ENCODE measurements at places on chromosomes 2 and 18. TPM values are rescaled to one million over a fixed set of nuclear protein-coding genes. Genes with fewer than 3 reads are reported as not detected.
A peak's percentile ranks its signal among the peaks of the same experiment; 100 is the strongest.

GRCh38 chr18:11719621-11720020 is 30.6 kb downstream of the GNAL start:
- no peak for DNase-seq

The SAG gene
- total RNA-seq = not detected

The PLCD4 gene
- total RNA-seq = 2.0 TPM

DNA sequence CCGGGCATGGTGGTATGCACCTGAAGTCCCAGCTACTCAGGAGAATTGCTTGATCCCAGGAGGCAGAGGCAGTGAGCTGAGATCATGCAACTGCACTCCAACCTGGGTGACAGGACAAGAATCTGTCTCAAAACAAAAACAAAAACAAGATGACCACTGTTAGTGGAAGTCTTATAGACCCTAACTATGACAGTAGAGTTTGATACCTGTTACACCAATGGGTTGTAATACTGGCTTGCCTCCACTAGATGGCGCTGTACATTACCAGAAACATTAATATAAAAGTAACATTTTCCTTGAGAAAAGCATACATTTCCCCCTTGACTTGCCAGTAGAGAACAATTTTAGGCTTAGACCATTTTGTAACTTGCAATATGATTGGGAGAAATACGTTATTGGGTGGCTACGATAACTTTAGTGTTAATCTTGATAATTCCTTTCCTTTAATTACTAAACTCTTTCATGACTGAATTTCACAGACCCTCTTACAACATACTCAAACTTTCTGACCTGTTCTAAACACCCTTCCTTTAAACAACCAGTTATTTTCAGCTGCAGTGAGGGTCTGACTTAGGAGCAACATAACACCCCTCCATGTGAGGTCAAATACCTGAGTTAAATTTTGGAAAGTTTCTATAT is 19.5 kb downstream of the SLC25A52 start:
- DNase-seq = peak; percentile 36

DNA sequence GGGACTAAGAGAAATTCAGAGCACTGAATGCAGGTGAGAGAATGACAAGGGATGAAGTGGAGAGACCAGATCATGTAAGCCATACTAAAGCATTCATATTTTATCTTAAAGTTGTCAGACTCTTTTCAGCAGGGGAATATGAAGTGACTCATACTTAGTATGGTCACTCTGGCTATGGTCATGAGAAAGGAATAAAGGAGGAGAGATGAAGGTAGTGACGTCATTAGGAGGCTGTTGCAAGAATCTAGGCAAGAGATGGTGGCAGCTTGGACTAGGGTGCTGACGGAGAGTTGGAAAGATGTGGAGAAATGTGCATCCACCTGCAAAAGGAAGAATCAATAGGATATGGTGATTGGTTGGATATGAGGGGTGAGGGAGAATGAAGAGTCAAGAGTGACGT is 203.2 kb upstream of the ACVR2A start:
- peak; percentile 17 for DNase-seq

GRCh38 chr2:202965810-202966460 is 48.7 kb upstream of the NBEAL1 start:
- DNase-seq = peak; percentile 63

- no peak for DNase-seq
These were observed 107.2 kb upstream of the SMAD2 start for GRCh38 chr18:48037481-48038271.

DNA sequence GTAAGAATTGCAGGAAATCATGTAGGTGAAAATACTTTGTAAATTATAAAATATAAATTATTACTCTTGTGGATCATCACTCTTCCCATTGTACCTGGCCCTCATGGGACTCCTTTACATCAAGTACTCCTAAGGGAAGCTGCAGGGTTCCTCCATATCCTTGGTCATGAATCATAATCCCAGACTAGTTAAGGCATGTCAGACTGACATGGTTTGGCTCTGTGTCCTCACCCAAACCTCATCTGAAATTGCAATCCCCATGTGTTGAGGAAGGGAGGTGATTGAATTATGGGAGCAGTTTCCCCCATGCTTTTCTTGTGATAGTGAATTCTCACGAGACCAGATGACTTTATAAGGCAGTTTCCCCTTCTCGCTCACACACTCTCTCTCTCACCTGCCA is 77.1 kb downstream of the CMPK2 start:
- DNase-seq = no peak

DNA sequence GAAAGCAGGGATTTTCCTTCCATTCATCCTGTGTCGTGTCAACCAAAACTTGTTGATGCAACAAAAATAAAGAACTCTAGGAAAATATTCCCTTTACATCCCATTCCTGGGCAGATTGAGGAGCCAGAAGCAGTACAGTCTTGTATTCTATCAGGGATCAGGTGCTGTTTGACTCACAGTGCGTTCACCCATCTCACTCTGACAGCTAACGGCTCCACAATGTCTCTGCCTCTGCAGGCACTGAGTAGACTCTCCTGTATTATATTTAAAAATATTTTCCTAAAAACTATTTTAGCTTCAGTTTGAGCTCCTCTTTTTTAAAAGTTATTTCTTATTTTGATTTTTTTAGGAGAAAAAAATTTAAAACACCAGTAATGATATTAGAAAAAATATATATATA is 600.6 kb upstream of the SALL3 start:
- DNase-seq = no peak

All from IMR-90 (cell line).